Osteocyte (in vitro differentiated cells): ENCODE measurements at places on chromosomes 5 and 9. TPM values are rescaled to one million over a fixed set of nuclear protein-coding genes. Genes with fewer than 3 reads are reported as not detected.
A peak's percentile ranks its signal among the peaks of the same experiment; 100 is the strongest.

DNA sequence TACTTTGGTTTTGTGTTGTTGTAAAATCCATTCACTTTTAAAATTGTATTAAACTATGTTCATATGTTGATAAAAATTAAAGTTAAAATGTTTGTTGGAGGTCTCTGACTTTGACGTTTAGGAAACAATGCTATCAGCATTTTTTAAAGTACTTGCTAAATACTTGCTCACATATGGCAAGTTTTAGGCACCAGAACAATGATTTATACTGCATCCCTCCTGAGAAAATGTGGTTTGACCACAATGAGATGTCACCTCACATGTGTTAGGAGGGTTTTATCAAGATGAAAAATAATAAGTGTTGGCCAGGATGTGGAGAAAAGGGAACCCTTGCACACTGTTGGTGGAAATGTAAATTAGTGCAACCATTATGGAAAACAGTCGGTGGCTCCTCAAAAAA is 180.8 kb downstream of the HSD17B3 start:
- H3K4me3 ChIP-seq = no peak overlapping the region
- no peak for DNase-seq
- H3K4me1 ChIP-seq = peaks cover 16% of the 10 kb centered on the region
- H3K27me3 ChIP-seq = peaks cover 11% of the 10 kb centered on the region
- no peak overlapping the region for H3K27ac ChIP-seq
- no peaks in the 10 kb centered on the region for H3K36me3 ChIP-seq

GRCh38 chr9:91192381-91193086 is 169.2 kb downstream of the AUH start:
- no peak for DNase-seq
- peak overlapping the region; percentile 94 for H3K27ac ChIP-seq
- peaks cover 37% of the 10 kb centered on the region for H3K4me1 ChIP-seq
- H3K4me3 ChIP-seq = peak overlapping the region; percentile 71
- peaks cover 3% of the 10 kb centered on the region for H3K36me3 ChIP-seq

DNA sequence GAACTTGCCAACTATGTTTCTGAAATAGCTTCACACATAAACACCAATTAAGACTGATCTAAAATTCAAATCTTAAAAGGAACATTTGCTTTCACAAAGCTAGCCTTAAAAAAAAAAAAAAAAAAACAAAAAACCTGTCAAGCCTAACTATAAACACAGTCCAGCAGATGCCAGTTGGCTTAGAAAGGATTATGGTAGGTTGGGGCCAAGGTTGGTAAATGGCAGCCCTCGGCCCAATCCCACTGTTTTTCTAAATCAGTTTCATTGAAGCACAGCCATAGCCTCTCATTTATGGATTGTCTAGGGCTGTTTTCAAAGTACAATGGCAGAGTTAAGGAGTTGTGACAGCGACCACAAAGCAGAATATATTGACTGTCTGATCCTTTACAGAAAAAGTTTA is 75.7 kb upstream of the FRRS1L start:
- DNase-seq = no peak
- no peak overlapping the region for H3K4me3 ChIP-seq
- peaks cover 18% of the 10 kb centered on the region for H3K36me3 ChIP-seq
- H3K27me3 ChIP-seq = no peaks in the 10 kb centered on the region
- no peak overlapping the region for H3K27ac ChIP-seq

MZB1 gene
- total RNA-seq = not detected in 2 replicates

GM2A gene
- 28.2 and 30.2 TPM in 2 replicates for total RNA-seq

CDX1 gene
- total RNA-seq = 0.71 and 1.0 TPM in 2 replicates

PDZD2 gene
- 2.3 and 2.8 TPM in 2 replicates for total RNA-seq

DNA sequence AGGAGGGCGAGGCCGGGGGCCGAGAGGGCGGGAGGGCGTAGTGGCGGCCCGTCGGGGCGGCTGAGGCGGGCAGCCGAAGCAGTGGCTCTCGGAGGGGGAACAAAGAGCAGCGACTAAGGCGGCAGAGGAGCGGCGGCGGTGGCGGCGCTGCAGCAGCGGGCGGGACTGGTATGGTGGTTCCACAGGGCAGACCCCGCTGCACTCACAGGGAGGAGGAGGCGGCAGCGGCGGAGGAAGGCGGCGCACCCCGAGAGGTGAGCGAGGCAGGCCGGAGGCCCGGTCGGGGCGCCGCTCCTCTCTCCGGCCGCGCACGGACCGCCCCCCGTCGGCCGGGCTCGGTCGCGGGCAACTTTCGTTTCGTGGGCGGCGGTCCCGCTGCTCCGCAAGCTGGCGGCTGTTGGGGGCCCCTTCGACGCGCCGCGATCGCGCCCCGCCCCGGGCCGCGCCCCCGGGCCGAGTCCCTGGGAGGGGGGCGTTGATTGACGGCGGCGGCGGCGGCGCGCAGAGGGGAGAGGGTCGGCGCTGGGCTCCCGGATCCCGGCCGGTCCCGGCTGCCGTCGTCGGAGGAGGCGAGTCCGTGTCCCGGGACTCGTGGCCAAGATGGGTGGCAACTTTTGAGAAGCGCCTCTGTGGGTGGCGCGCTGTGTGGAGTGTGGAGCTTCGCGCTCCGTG is 467 bp downstream of the CNOT6 start:
- H3K4me1 ChIP-seq = peaks cover 38% of the 10 kb centered on the region
- peak overlapping the region; percentile 80 for H3K27ac ChIP-seq
- peaks cover 7% of the 10 kb centered on the region for H3K36me3 ChIP-seq
- H3K4me3 ChIP-seq = peak overlapping the region; percentile 87
- H3K27me3 ChIP-seq = no peaks in the 10 kb centered on the region
- no peak for DNase-seq

OR1Q1 gene
- total RNA-seq = not detected in 2 replicates

DNA sequence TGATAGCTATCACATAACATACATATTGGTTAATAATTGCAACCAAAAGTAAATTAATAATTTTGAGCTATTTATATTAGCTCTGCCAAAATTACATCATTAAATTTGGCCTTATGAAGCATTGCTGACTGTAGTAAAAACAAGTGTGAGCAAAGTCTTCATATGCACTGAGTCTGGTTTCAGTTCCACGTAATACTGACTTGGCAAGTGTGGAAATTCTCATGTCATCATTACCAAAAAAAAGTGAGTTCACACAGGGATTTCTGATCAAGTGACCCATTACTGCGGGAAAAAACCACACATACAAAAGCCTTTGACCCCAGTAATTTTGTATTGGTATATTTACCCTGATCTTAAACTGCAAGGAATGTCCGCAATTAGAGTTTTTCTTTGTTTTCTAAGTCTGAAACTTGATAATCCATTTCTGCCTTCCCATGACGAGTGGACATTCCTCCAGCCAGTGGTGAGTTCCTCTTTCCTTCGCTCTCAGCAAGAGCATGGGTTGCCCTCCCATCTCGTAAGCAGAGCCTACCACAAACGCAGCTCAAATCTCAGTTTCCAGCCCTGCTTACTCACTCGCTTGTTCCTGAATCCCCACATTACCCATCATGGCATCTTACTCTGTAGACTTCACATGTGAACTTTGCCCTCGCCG is 220.2 kb upstream of the DMRT1 start:
- no peak overlapping the region for H3K27ac ChIP-seq
- H3K4me1 ChIP-seq = peaks cover 8% of the 10 kb centered on the region
- peaks cover 10% of the 10 kb centered on the region for H3K27me3 ChIP-seq
- no peak overlapping the region for H3K4me3 ChIP-seq
- DNase-seq = no peak

DNA sequence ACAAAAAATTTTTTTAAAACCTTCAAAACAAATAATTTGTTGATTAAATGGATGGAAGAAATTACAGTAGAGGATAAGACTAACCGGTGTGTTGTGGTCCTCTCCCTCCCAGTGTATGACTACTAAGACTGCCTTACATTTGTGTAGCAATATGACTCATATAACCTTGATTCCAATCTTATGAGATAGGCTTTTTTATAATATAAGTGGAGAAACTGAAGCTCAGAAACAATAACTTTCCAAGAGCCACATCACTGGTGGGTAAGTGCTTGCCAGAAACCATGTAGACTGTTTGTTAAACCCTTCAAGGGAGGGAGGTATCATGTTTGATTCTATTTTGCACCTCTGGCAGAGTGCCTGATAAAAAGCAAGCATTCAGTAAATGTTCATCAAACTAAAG is 47.5 kb downstream of the NLN start:
- no peak overlapping the region for H3K4me3 ChIP-seq
- peaks cover 23% of the 10 kb centered on the region for H3K36me3 ChIP-seq
- H3K27me3 ChIP-seq = no peaks in the 10 kb centered on the region
- H3K27ac ChIP-seq = peak overlapping the region; percentile 43
- DNase-seq = no peak

GRCh38 chr9:34512131-34513078 is 10.4 kb downstream of the ENHO start:
- H3K36me3 ChIP-seq = no peaks in the 10 kb centered on the region
- no peaks in the 10 kb centered on the region for H3K4me1 ChIP-seq
- no peak overlapping the region for H3K27ac ChIP-seq
